ENCODE measurements at places on chromosomes 12 and 14.

- H3K27ac ChIP-seq: no peak overlapping the region
- no peak overlapping the region for H3K4me3 ChIP-seq
- DNase-seq: no peak
- H3K36me3 ChIP-seq: no peaks in the 10 kb centered on the region
- H3K27me3 ChIP-seq: no peaks in the 10 kb centered on the region
Observed at GRCh38 chr14:87810711-87811110, 182.3 kb downstream of the GALC start.

DNA sequence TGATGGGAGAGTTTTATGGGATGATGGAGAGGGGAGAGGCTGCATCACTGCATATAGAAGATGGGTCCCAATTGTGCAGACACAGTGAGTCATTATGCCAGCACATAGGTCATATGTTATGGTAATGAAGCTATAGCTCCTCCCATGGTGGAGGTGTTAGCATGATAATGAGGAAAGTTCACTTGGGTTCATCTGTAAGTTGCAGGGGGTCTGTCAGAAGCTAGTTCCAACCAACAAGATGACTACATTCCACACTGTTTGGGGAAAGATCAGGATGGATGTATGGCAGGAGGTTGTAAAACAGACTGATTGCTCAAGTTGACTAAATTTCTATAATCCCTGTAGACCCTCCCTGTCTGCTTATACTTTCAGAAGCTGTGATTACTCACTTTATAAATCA is 561.3 kb downstream of the C12orf50 start:
- DNase-seq: no peak
- H3K36me3 ChIP-seq: no peaks in the 10 kb centered on the region
- no peak overlapping the region for H3K27ac ChIP-seq
- no peaks in the 10 kb centered on the region for H3K27me3 ChIP-seq
- no peaks in the 10 kb centered on the region for H3K4me1 ChIP-seq

GRCh38 chr12:64877363-64878004 is 53.0 kb downstream of the TBC1D30 start:
- no peaks in the 10 kb centered on the region for H3K4me1 ChIP-seq
- no peak overlapping the region for H3K4me3 ChIP-seq
- H3K27ac ChIP-seq: no peak overlapping the region
- H3K36me3 ChIP-seq: no peaks in the 10 kb centered on the region
- no peaks in the 10 kb centered on the region for H3K27me3 ChIP-seq

- H3K27ac ChIP-seq: no peak overlapping the region
- no peaks in the 10 kb centered on the region for H3K27me3 ChIP-seq
- no peak overlapping the region for H3K4me3 ChIP-seq
- DNase-seq: no peak
Observed at GRCh38 chr12:12202105-12202504, 64.7 kb downstream of the LRP6 start.

All from upper lobe of left lung (tissue), 6 donors.